Fibroblast of gingiva (primary cell): ENCODE measurements at places on chromosomes 7 and 10.
A peak's percentile ranks its signal among the peaks of the same experiment; 100 is the strongest.

- DNase-seq, result no peak
Observed at GRCh38 chr7:154774303-154774969, 228.5 kb downstream of the PAXIP1 start.

- no peak for DNase-seq
Observed at GRCh38 chr7:122290476-122290875, 14.1 kb downstream of the FEZF1 start.

- no peak for DNase-seq
Observed at GRCh38 chr10:26156019-26156418, 60.6 kb upstream of the GAD2 start.

GRCh38 chr7:112423987-112424386 lies 26.3 kb upstream of the IFRD1 start:
- no peak for DNase-seq

GRCh38 chr7:8560501-8560900 lies 127.1 kb downstream of the NXPH1 start:
- DNase-seq, result no peak

- no peak for DNase-seq
Observed at GRCh38 chr7:154744256-154744860, 258.6 kb downstream of the PAXIP1 start.

- no peak for DNase-seq
Observed at GRCh38 chr7:1619152-1620079, 49.6 kb upstream of the PSMG3 start.

GRCh38 chr7:159013181-159013690 lies 131.4 kb downstream of the VIPR2 start:
- DNase-seq, result no peak

DNA sequence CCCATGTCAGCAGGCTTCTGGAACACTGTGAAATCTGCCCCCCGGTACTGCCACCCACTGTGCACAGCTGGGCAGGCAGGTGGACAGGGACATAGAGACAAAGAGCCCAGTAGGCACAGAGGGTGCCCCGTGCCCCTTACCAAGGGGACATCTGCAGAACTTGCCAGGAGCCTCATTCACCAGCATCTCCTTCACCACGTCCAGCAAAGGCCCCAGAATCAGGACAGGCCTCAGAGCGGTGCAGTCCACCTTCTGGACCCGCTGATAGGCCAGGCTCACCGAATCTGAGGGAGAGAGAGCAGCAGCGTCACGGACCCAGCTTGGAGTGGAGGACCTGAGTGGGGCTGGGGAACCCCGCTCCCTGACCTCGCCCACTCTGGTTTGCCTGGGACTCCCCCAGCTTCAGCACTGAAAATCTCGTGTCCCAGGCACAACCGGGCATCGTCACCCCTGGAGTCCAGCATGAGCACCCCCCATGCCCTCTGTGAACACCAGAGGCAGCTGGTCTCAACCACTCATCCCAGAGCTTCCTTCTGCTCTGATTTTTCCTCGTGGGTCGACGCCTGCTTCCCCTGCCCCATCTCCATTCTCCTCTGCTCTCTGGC lies 130.1 kb downstream of the DLG5 start:
- no peak for DNase-seq

DNA sequence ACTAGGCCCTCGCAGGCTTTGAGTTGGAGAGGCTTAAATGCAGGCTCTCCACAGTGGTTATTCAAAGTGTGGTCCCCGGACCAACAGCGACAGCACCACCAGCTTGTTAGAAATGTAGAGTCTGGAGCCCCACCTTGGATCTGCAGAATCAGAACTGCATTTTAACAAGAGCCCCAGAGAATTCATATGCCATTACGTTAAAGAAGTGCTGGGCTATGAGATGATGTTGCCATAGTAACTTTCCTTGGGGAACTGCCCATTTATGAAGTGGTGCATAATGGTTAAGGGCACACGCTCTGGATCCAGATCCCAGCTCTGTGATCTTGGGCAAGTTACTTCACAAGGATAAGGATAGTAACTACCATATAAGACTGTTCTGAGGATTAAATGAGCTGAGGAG lies 48.9 kb downstream of the ZCCHC24 start:
- no peak for DNase-seq

DNA sequence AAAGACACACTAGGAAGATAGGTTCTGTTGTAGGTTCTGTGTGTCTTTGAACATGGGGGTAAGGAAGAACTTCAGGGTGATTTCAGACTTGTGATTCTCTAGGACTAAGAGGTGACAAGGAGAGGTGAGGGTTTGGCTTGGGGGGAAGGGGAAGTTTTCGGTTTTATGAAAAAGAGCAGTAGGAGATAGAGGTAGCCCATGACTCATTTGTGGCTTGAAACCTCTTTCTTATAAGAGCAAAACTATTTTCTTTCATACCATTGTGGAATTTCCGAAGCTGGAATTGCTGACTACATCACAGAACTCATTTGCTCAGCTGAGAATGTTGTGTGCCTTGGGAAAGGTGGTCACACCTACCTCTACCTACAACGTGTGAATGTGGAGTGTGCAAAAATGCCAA lies 39.6 kb upstream of the IKZF1 start:
- no peak for DNase-seq

DNA sequence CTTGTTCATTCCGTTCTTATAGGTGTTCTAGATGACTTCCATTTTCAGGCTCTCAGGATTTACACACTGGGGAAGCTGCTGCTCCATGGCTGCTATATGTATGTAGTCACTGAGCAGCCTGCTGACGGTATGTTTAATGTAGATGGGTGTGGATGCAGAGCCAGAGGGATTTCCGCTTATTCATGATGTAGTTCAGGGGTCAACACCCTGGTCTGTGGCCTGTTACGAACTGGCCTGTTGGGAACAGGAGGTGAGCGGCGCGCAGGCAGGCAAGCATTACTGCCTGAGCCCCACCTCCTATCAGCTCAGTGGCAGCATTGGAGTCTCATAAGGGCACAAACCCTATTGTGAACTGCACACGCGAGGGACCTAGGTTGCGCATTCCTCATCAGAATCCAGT lies 33.9 kb downstream of the DNAJB6 start:
- no peak for DNase-seq

GRCh38 chr7:139345042-139345441 lies 3.9 kb downstream of the FMC1 start:
- no peak for DNase-seq

DNA sequence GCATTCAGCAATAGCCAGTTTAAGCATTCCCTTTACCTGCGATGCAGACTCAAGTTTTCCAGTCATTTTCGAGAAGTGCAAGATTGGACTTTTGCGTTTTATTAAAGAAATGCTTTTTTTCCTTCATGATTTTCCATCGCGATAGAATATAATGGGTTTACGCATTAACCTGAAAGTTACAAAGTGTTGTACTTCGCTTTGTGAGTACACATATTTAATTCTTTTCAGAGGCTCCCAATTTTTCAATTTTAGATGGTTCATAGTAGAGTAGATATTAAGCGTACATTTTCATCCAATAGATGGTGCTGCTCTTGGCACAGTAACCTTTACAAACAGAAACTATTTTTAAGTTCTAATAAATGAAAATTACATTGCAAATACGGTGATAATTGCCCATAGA lies 1.3 kb downstream of the PTPRZ1 start:
- DNase-seq, result no peak

GRCh38 chr7:114519240-114519639 lies 104.6 kb downstream of the FOXP2 start:
- peak; percentile 57 for DNase-seq

GRCh38 chr10:29210266-29210868 lies 78.5 kb upstream of the LYZL1 start:
- DNase-seq, result no peak
